Aorta (tissue), 5 donors: ENCODE measurements at places on chromosomes 3 and 15. TPM values are rescaled to one million over a fixed set of nuclear protein-coding genes. Genes with fewer than 3 reads are reported as not detected.

DNA sequence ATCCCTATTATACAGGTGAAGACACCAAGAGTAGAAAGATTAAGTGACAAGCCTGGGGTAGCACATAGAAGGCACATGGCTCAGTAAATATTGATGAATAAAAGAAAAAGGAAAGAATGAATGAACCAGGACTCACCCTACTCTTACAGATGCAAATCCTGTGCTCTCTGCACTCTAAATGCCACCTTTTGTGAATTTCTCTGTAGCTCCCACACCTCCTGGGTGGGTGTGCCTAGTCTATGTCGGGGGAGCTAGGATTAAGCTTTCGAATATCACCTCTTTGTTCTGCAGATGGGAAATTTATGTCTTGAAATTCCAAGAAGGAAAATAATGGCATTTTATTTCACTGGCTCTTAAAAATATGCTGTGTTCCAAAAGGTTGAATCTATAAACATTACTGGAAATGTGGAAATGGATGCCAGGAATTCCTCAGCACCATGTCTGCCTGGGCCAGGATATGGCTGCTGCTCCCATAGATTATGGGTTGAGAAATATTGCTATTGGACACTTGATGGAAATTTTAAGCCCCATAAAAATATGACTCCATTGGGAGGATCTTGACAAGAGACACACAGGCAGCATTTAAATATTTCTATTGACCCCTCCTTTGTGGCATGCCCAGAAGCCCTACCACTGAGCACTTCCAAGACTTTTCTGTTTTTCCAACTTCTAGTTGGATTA is 43.3 kb downstream of the CCNB2 start:
- DNase-seq: peak; percentile 38

DNA sequence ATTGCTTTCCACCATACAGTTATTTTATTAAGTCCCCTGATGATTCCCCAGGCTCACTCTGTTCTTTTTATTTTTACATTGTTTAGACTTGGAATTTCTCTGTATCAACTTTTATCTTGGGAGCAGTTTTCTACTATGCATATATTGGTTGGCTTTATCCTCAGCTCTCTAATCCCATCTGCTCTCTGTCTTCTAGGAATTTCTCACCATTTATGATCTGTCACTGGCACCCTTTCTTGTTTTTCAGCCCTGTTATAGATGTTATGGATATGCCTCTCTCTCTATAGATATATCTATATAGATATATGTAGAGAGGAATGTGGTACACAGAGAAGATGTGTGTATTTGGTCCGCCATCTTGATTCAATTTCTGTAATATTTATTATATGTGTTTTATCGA is 90.5 kb downstream of the SH3GL3 start:
- no peak for DNase-seq

DNA sequence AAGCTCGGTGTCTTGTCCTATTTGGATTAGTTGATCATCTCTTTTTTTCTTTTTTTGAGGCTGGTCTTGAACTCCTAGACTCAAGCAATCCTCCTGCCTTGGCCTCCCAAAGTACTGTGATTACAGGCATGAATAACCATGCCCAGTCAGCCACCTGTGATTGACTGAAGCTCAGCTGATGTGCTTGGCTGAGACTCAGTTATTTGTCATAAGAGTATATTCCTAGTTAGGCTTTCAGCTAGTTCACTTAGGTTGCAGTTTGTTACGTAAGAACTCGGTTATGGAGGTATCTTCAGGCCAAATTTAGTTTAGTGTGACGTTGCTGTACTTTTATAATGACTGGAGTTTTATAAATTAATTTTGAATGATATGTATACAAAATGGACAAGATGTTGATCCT is 365.0 kb downstream of the SV2B start:
- DNase-seq: no peak

DNA sequence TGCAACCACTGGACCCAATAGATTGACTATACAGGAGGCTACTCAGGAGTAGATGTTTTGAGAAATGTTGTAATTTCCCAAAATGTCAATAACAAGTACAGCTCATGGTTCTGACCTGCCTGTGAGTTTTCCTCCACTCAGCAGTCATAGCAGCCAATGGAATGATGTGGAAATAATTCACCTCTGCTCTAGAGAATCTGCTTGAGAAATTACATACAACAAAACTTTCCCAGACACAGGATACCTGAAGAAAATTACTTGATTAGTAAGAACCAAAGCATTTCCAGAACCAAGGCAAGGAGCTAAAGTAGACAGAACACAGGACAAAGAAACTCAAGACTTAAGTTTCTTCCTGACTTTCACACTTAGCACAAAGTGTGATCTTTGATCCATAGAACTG is 218.9 kb upstream of the SETMAR start:
- no peak for DNase-seq

GRCh38 chr15:90191794-90192509 is 9.2 kb upstream of the SEMA4B start:
- no peak for DNase-seq

GRCh38 chr15:28904003-28904402 is 18.2 kb downstream of the APBA2 start:
- no peak for DNase-seq

GRCh38 chr15:75202251-75203016 is 752 bp downstream of the C15orf39 start:
- peak; percentile 88 for DNase-seq

- DNase-seq: no peak
These were observed 278.3 kb upstream of the NR2F2 start for GRCh38 chr15:96052154-96052553.

DNA sequence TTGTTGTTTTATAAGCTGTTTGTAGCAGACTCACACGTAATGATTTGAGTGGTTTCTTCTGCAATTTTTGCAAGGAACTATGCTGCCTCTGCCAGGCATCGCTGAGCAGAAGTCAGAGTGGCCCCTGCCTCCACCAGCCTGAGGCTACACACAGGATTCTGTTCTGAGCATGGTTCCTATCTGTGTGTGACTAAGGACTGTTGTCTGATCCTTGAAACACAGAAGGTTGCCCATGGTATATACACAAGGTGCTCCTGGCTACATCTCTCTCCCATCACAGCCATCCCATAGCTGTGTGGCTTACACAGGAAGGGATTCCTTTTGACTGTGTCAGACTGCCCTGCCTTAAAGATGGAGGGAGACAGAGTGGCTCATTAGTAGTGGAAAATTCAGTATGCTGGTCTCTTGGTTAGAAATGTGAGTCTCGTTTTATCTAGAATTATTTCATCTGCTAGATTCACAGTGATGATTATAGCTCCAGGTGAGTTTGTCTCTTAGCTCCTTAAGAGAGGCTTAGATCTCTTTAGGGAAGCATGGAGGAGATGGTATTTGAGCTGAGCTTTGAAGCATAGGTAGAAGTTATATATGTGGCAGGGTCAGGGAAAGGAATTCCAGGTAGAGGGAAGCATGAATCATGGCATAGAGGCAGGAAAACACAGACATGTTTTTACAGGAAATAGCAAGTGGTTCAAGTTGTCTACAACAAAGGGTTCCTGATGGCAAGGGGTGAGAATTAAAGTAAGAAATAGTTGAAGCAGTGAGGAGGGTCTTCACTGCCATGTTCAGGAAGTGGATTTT is 37.5 kb downstream of the SNAPC5 start:
- DNase-seq: no peak

- DNase-seq: peak; percentile 37
These were observed 73.3 kb upstream of the SNRK start for GRCh38 chr3:43212914-43213611.

GRCh38 chr3:124174476-124174875 is 182.6 kb upstream of the ROPN1 start:
- no peak for DNase-seq

- no peak for DNase-seq
These were observed 5.2 kb downstream of the GLB1 start for GRCh38 chr3:33091746-33092145.

DNA sequence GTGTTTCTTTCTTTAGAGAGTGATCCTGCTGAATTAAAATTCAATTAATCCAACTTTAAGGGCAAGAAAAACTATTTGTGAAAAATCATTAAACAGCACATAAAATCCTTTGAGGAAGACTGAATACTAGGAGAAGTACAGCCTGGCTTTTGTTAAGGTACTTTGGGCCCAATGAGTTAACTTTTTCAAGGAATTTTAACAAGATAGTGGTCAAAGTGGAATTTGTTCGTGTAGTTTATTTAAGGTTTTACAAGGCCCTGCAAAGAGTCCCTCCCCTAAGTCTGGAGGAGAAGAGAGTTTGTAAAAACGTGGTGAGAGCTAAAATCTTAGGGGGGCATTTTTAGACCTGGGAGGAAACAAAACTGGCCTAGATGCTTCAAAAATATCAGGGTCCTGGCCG is 26.0 kb upstream of the TRIM71 start:
- DNase-seq: no peak

- DNase-seq: no peak
These were observed 10.7 kb upstream of the MYO5C start for GRCh38 chr15:52306270-52306669.

GRCh38 chr3:45988804-45989203 is 6.8 kb downstream of the FYCO1 start:
- no peak for DNase-seq

DNA sequence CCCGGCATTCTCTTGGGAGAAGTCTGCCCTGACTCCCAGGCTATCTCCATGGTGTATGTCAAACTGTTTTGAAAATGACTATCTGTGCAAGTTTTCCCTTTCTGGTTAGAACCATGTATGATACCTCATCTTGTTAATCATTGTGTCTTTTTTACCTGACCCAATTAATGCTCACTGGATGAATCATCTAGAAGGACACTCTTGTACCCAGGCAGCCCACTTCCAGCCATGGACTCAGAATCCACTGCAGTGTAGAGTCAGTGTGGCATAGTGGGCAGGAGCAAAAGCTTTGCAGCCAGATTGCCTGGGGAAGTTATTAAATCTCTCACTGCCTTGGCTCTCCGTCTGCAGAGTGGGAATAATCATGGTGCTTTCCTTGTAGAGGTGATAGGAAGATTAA is 1.2 kb downstream of the FAM3D start:
- no peak for DNase-seq

DNA sequence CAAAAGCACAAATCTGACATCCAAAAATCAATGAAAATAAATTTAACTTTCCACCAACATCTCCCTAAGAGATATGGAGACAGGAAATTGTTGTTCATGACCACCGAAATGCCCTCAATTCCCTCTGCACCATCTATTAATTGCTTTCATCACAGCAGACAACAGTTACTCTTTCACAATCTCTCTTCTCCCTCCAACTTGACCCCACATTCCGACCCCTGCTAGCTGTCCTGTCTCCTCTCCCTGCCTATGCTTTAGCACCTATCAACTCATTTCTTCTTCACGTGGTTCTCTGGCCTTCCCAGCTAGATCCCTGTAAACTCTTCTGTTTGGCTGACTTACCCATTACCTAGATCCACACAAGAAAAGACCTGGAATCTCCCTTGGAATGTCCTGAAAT is 173.9 kb upstream of the ADAMTS9 start:
- no peak for DNase-seq

Gene UPK1B
- total RNA-seq: not detected

Gene DNAJB11
- total RNA-seq: 47.0 TPM

Gene ATP13A5
- not detected for total RNA-seq

Gene RHOA
- total RNA-seq: 552 TPM

Gene FOXB1
- total RNA-seq: not detected

Gene AP4E1
- 10.4 TPM for total RNA-seq

Gene PLCH1
- 0.57 TPM for total RNA-seq
